AG04449 (cell line): ENCODE measurements at places on chromosomes 11 and 22.
A peak's percentile ranks its signal among the peaks of the same experiment; 100 is the strongest.

DNA sequence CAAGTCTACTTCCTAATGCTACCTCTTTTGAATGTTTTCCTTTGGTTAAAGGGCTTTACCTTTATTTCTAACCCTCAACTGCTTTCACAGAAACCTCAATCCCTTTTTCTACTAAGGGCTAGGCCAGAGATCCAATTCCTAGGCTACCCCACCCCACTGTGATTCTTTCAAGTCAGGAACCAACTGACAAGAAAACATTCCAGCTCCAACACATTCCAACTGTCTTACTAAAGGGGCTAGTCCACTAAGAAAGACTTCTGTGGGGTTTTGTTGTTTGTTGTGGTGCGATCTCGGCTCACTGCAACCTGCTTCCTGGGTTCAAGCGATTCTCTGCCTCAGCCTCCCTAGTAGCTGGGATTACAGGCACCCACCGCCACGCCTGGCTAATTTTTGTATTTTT lies 151.3 kb downstream of the APOL5 start:
- DNase-seq = no peak

- DNase-seq = no peak
Measured at GRCh38 chr22:32765132-32765618, 36.3 kb upstream of the TIMP3 start.

DNA sequence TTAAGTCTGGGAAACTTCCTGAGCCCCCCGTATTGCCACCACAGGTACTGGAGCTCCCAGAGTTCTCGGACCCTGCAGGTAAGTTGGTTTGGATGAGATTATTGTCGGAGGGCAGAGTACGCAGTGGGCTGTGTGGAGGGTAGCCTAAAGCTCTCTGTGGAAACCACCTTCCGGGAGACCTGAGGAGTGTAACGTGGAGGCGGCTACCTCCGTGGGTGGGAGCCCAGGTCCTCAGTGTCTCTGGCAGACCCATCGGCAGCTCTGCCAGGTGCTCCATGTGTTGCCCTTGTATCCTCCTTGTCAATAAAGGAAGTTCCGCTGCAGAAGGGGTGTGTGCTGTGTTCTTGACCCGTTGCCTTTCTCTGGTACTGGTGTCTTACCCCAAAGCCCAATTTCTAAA lies 61.4 kb downstream of the SYT13 start:
- no peak for DNase-seq

- no peak for DNase-seq
Measured at GRCh38 chr11:102853956-102854355, 10.5 kb upstream of the MMP3 start.

DNA sequence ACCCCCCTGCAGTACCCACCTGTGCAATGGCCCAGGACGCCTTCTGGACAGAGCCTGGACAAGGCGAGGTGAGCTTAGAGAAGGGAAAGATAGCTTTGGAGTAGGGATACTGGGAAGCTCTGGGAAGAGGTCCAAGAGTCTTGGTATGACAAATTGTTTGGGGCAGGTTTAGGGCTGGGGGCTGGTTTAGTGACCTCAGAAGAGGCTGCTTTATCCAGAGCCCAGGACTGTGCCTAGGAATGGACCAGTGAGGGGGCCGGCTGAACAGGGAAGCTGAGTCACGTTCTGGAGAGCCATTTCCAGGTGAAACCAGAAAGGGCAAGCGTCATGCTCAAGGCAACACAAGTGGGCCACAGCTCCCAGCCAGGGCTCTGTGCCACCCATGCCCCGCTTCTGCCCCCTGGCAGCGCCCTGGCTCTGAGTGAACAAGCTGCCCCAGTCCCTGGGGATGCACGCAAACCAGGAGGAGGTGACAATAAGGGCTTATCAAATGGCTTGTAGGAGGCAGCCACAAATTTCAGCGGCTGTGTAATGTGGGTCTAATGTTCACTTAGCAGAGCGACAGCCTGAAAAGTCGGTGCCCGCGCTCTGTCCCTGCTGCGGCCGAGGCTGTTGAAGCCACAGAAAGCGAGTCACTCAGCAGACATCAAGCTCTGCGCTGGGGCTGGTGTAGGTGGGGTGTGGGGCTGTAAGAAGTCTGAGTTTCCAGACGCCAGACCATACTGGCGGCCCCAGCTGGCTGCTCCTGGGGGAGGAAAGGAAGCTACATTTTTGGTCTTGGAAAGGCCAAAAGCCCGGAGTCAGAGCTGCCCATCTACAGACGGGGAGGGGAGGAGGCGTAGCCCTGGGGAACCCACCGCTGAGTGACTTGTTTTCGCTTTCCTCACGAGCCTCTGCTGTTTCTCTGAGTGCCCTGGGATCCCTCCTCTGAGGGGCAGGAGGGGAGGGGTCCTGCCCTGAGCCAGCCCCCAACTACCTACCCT lies 18.3 kb upstream of the SYT7 start:
- DNase-seq = no peak

- no peak for DNase-seq
Measured at GRCh38 chr11:86923999-86924766, 31.0 kb downstream of the FZD4 start.

DNA sequence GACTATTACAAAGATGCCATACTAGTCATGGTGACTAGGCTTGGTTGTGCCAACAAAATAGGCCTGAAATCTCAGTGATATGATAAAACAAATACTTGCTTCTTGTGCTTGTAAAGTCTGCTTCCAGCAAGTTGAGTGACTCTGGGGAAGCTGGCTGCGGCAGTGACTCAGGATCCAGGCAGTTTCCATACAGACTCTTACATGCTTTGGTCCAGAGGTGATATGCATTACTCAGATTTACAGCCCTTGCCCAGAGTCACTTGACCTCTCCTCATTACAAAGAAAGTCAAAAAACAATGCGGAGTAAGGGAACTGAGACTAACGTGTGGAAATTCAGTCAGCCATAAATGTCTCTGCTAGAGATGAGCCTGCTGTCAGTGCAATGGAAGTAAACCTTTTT lies 387.5 kb downstream of the KCNA4 start:
- DNase-seq = no peak

DNA sequence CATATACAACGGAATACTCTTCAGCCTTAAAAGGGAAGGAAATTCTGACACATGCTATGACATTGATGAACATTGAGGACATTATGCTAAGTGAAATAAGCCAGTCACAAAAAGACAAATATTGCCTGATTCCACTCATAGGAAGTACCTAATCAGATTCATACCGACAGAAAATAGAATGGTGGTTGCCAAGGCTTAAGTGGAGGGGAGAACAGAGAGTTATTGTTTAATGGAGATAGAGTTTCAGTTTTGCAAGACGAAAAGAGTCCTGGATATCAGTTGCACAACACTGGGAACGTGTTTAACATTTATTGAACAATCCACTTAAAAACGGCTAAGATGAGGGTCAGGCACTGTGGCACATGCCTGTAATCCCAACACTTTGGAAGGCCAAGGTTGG lies 45.6 kb upstream of the HIPK3 start:
- no peak for DNase-seq

- DNase-seq = no peak
Measured at GRCh38 chr11:118768690-118769089, 22.3 kb downstream of the DDX6 start.

DNA sequence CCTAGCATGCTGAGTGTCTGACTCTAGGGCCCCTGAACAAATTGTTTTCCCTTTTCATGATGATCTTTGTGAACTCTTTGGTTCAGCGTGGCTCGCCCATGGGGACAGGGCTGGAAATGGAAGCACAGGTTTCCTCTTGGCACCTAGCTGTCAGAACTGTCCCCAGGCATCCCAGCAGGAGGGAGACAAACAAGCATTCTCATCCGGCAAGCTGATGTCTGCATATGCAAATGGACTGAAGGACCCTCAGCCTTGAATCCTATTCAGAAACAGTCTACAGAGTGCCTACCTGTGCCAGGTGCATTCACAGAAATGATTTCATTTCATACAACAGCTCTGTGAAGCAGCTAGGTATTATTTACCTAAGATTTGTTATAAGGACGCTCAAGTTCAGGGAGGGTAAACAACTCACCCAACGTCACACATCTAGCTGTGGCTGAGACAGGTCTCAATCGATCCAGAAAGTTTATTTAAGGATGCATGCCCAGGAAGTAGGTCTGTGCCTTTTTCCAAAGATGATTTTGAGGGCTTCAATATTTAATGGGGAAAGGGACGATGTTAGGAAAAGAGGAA lies 176.4 kb downstream of the KIRREL3 start:
- DNase-seq = no peak

GRCh38 chr22:29225422-29226090 lies 19.9 kb downstream of the EMID1 start:
- DNase-seq = no peak

DNA sequence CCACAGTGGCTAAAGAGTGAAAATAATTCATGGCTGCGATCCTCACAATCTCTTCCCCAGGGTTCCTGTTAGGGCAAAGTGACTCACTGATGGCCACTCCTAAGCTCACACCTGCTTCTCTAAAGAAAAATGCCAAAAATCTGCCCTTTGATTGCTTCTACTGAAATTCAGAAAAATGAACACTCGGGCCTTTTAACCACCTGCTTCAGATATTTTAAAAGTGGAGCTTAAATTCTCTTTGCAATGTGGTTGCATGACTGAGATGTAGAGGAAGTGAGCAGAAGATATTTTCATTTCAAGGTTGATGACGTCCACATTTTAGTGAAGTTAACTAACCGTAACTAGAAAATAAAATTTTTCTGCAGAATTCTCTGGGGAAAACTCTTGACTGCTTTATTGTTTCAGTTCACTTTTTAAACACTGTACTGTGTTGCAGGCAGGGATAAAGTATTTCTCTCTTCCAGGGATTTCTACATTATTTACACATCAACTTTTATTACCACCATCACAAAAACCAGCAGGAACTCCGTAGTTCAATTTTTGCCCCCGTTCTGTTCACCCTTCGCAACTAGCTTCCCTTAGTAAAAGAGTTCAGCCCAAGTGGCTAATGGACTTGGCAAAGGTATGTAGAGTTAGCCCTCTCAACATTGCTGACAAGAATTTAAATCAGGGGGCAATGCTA lies 8.5 kb downstream of the RAB30 start:
- peak; percentile 40 for DNase-seq

- no peak for DNase-seq
Measured at GRCh38 chr11:4044976-4045646, 49.5 kb upstream of the RRM1 start.
